Body of pancreas (tissue), 4 donors: ENCODE measurements at places on chromosomes 5 and 9. TPM values are rescaled to one million over a fixed set of nuclear protein-coding genes. Genes with fewer than 3 reads are reported as not detected.
A peak's percentile ranks its signal among the peaks of the same experiment; 100 is the strongest.

GRCh38 chr5:57650360-57651069, 167.9 kb upstream of the ACTBL2 start:
- H3K4me3 ChIP-seq: no peak overlapping the region
- peak; percentile 61 for DNase-seq
- no peak overlapping the region for H3K27ac ChIP-seq

DNA sequence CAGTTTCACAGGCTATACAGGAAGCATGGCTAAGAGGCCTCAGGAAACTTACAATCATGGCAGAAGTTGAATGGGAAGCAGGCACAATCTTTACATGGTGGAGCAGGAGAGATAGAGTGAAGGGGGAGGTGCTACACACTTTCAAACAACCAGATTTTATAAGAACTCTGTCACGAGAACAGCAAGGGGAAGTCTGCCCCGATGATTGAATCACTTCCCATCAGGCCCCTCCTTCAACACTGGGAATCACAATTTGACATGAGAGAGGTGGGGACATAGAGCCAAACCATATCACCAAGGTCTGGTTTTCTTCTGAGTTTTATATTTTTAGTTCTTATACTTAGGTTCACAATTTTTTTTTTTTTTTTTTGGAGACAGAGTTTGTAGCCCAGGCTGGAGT, 16.1 kb downstream of the ZCCHC9 start:
- peaks cover 9% of the 10 kb centered on the region for H3K36me3 ChIP-seq
- no peak for DNase-seq
- H3K27ac ChIP-seq: no peak overlapping the region
- no peaks in the 10 kb centered on the region for H3K27me3 ChIP-seq
- no peaks in the 10 kb centered on the region for H3K4me1 ChIP-seq

GRCh38 chr5:40410231-40410861, 269.4 kb upstream of the PTGER4 start:
- no peak overlapping the region for H3K27ac ChIP-seq
- H3K4me1 ChIP-seq: no peaks in the 10 kb centered on the region
- H3K27me3 ChIP-seq: no peaks in the 10 kb centered on the region
- DNase-seq: no peak
- no peaks in the 10 kb centered on the region for H3K36me3 ChIP-seq

DNA sequence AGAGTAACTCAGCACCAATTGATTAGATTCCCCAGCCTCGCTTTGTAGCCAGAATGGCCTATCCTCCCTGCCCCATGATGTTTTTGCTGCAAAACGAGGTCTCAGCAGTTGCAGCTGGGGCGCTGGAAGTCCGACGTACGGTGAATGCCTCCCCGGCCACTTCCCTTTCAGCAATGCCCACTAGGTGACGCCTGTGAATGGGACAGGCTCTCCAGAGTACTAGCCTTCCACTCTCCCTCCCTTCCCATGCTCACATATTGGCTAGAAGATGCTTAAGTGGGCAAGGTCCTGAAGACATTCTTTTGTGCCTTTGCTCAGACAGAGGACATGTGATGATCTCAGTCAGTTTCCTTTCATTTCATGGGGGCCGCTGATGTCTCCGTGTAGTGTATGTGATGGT, 50.8 kb downstream of the DMRT2 start:
- no peak overlapping the region for H3K4me3 ChIP-seq
- no peaks in the 10 kb centered on the region for H3K36me3 ChIP-seq
- no peak overlapping the region for H3K27ac ChIP-seq
- peak; percentile 59 for DNase-seq
- H3K27me3 ChIP-seq: no peaks in the 10 kb centered on the region

DNA sequence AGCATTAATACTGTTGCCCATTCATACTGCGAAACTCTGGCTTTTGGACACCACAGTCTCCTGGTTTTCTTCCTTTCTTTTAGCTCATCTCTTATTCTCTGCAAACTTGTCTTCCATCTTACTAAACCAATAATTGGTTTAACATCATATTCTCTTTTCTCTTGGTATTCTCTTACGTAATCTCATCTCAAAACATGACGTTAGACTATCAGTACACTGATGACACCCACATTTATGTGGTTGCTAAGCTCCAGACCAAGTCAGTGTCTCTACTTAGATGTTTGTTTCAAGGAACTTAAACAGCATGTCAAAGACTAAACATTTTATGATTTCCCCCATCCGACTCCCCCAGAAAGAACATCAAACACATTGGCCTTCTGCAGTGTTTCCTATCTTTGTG, 2.1 kb downstream of the PRRC1 start:
- no peak overlapping the region for H3K4me3 ChIP-seq
- DNase-seq: no peak
- H3K27me3 ChIP-seq: no peaks in the 10 kb centered on the region
- no peaks in the 10 kb centered on the region for H3K36me3 ChIP-seq
- peaks cover 23% of the 10 kb centered on the region for H3K4me1 ChIP-seq
- H3K27ac ChIP-seq: no peak overlapping the region

DNA sequence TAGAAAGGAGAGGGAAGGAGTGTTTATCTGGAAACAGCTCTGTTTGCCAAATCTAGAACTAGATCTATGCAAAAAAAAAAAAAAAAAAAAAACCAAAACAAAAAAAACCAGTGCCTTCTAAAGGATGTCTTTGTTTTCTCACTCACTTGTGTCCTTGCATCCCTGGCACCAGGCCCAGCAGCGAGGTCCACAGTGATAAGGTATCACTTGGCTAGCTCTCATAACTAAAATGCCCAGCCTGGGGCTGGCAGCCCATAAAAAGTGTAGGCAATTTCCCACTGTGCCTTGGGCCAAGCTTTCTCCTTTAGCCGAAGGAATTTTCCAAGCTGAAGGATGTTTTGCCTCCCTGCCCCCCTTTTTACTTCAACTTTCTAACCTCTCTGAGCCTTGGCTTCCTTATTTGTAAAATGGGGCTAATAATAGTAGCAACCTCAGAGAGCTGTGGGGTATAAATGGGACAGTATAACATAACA, 20.8 kb downstream of the RGS3 start:
- peaks cover 2% of the 10 kb centered on the region for H3K36me3 ChIP-seq
- DNase-seq: peak; percentile 84
- H3K27me3 ChIP-seq: no peaks in the 10 kb centered on the region
- H3K4me3 ChIP-seq: no peak overlapping the region

- H3K27me3 ChIP-seq: no peaks in the 10 kb centered on the region
- H3K4me1 ChIP-seq: peaks cover 100% of the 10 kb centered on the region
- peak; percentile 93 for DNase-seq
- peaks cover 4% of the 10 kb centered on the region for H3K36me3 ChIP-seq
- H3K4me3 ChIP-seq: no peak overlapping the region
These were observed 6.8 kb upstream of the CEL start for GRCh38 chr9:133054966-133055365.

DNA sequence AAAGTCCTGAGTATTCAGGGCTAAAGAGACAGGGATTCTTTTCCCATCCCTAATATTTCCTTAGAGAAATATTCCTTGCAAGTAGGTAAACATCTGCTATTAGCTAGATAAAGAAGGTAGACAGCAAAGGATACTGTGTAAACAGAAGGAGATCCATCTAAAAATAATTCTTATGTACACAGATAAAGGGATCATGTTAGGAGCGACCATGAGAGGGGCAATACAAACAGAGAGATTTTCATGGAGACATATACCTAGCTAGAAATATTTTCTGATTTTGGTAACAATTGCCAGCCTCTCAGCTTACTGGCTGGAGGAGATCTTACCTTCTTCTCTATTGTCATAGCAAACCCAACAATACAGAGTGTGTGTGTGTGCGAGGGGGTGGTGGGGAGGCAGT, 184.6 kb upstream of the DMAC1 start:
- no peaks in the 10 kb centered on the region for H3K27me3 ChIP-seq
- H3K4me1 ChIP-seq: no peaks in the 10 kb centered on the region
- no peak overlapping the region for H3K4me3 ChIP-seq
- DNase-seq: no peak
- no peaks in the 10 kb centered on the region for H3K36me3 ChIP-seq

DNA sequence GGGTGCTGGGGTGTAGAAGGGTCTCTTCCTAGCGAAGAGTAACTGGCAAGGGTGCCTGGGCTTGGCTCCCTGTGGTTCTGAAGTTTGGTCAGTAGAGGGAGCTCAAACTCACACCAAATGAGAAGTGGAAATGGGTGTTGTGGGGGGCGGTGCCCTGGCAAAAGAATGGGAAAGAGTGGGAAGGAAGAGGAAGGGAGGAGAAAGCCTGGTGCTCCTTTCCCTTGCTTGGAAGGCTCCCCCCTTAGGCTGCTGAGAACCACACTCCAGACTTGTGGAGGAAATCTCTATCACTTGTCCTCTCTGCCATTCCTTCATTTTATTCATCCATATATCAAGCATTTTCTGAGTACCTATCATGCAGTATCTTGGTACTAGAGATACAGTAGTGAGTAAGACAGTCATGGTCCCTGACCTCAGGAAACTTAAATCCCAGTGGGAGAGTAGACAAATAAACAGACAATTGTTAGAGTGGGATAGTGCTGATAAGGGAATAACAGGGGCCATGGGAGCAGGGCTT, 13.0 kb downstream of the SLC4A9 start:
- DNase-seq: peak; percentile 74
- no peaks in the 10 kb centered on the region for H3K36me3 ChIP-seq
- H3K4me1 ChIP-seq: peaks cover 8% of the 10 kb centered on the region
- H3K27ac ChIP-seq: no peak overlapping the region
- no peaks in the 10 kb centered on the region for H3K27me3 ChIP-seq

- no peak for DNase-seq
- H3K36me3 ChIP-seq: no peaks in the 10 kb centered on the region
- H3K27ac ChIP-seq: no peak overlapping the region
- no peaks in the 10 kb centered on the region for H3K4me1 ChIP-seq
- H3K4me3 ChIP-seq: no peak overlapping the region
These were observed 77.5 kb upstream of the OLFM1 start for GRCh38 chr9:135009794-135010585.

- H3K36me3 ChIP-seq: no peaks in the 10 kb centered on the region
- no peaks in the 10 kb centered on the region for H3K27me3 ChIP-seq
- peaks cover 61% of the 10 kb centered on the region for H3K4me1 ChIP-seq
- no peak for DNase-seq
These were observed 3.0 kb downstream of the C8G start for GRCh38 chr9:136947955-136948510.

DNA sequence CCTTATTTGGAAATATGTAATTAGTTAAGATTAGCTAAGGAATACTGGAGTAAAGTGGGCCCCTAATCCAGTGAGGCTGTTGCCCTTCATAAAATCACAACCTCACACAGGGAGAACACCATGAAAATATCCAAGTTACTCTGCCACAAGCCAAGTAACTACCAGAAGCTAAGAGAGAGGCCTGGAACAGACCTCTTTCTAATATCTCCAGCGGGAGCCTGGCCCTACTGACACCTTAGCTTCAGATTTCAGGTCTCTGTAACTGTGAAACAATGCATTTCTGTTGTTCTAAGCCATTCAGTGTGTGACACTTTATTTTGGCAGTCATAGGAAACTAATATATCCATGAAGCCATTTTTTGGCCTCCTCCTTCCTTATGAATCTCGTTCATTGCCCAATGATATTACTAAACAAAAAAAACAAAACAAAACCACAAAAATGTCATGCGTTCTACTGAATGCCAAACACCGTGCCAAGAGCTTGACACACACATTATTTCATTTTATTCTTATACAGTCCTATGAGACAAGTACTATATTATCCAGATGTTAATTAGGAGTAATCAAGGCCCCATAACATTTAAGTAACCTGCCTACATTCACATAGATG, 699.0 kb downstream of the MAT2B start:
- H3K27me3 ChIP-seq: no peaks in the 10 kb centered on the region
- H3K4me3 ChIP-seq: no peak overlapping the region
- H3K27ac ChIP-seq: no peak overlapping the region
- H3K36me3 ChIP-seq: no peaks in the 10 kb centered on the region
- DNase-seq: no peak

DNA sequence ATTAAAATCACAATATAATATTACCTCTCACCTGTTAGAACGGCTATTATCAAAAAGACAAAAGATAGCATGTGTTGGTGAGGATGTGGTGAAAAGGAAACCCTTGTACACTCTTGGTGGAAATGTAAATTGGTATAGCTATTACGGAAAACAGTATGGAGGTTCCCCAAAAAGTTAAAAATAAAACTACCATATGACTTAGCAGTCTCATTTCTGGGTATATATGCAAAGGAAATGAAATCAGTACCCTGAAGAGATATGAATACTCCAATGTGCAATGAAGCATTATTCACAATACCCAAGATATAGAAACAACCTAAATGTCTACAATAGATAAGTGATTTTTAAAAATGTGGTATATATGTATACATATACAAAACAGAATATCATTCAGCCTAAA, 199.9 kb downstream of the SNX18 start:
- H3K27ac ChIP-seq: no peak overlapping the region
- H3K4me1 ChIP-seq: no peaks in the 10 kb centered on the region
- DNase-seq: no peak
- H3K4me3 ChIP-seq: no peak overlapping the region
- no peaks in the 10 kb centered on the region for H3K27me3 ChIP-seq

- H3K4me1 ChIP-seq: no peaks in the 10 kb centered on the region
- H3K27me3 ChIP-seq: no peaks in the 10 kb centered on the region
- no peak overlapping the region for H3K4me3 ChIP-seq
- no peak for DNase-seq
- H3K27ac ChIP-seq: no peak overlapping the region
These were observed 180.9 kb upstream of the SLC24A2 start for GRCh38 chr9:19969721-19970120.

- H3K4me1 ChIP-seq: no peaks in the 10 kb centered on the region
- no peaks in the 10 kb centered on the region for H3K36me3 ChIP-seq
- H3K27me3 ChIP-seq: no peaks in the 10 kb centered on the region
These were observed 11.0 kb upstream of the TNFSF8 start for GRCh38 chr9:114941376-114941775.

DNA sequence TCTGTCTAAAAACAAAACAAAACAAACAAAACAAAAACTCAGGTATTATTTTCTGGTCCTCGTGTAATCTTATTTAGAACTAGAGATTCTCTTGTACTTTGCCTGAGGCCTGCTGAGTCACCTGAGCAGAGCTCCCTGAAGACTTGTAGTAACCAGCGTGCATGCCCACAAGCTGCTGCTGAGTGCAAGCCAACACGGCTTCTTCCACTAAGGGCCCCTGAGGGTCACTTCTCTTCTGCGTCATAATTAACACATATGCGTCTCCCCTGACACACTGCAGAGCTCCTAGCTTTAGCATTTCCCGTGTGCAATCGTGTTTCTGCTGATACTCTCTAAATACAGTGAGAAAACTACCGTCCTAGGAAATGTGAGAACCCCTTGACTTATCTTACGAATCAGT, 10.9 kb upstream of the NDFIP1 start:
- no peak overlapping the region for H3K27ac ChIP-seq
- no peaks in the 10 kb centered on the region for H3K4me1 ChIP-seq
- no peaks in the 10 kb centered on the region for H3K27me3 ChIP-seq
- no peak for DNase-seq
- H3K36me3 ChIP-seq: no peaks in the 10 kb centered on the region
- H3K4me3 ChIP-seq: no peak overlapping the region

- no peak for DNase-seq
- no peaks in the 10 kb centered on the region for H3K4me1 ChIP-seq
- H3K4me3 ChIP-seq: no peak overlapping the region
- no peak overlapping the region for H3K27ac ChIP-seq
These were observed 23.2 kb upstream of the CARNMT1 start for GRCh38 chr9:75051285-75051684.

PRDM12 gene
- not detected for total RNA-seq

SLC46A2 gene
- 0.78 TPM for total RNA-seq

SPATA31A1 gene
- total RNA-seq: not detected

TEX53 gene
- not detected for total RNA-seq

PCDHB15 gene
- 3.1 TPM for total RNA-seq

PRPF4 gene
- total RNA-seq: 10.1 TPM

EFNA5 gene
- 3.4 TPM for total RNA-seq

CCNO gene
- 10.5 TPM for total RNA-seq

CEP72 gene
- total RNA-seq: 7.8 TPM
